Activated CD8-positive, alpha-beta T cell treated with anti-CD3 and anti-CD28 coated beads, Interleukin-2, amount 10 ng/mL, durations not matched to agents 7 days and 5 days (primary cell): ENCODE measurements at places on chromosomes 3 and 15.

DNA sequence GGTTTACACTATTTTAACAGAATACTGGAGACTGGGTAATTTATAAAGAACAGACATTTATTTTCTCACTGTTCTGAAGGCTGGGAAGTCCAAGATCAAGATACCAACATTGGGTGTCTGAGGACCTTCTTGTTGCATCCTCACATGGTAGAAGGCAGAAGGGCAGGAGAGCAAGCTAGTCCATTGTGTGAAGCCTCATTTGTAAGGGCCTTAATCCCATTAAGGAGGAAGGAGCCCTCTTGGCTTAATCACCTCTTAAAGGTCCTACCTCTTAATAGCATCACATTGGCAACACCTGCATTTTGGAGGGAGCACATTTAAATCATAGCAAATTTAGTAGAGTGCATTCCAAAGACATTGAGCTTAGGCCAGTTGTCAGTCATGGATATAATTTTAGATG is 26.2 kb downstream of the UBE2Q2 start:
- H3K27ac ChIP-seq: no peak overlapping the region
- peaks cover 15% of the 10 kb centered on the region for H3K4me1 ChIP-seq
- no peak for DNase-seq
- H3K36me3 ChIP-seq: peaks cover 41% of the 10 kb centered on the region
- no peaks in the 10 kb centered on the region for H3K27me3 ChIP-seq

GRCh38 chr3:192875971-192876565 is 41.6 kb downstream of the MB21D2 start:
- no peak overlapping the region for H3K27ac ChIP-seq
- no peak for DNase-seq
- H3K4me1 ChIP-seq: peaks cover 9% of the 10 kb centered on the region
- H3K27me3 ChIP-seq: no peaks in the 10 kb centered on the region
- no peak overlapping the region for H3K4me3 ChIP-seq

DNA sequence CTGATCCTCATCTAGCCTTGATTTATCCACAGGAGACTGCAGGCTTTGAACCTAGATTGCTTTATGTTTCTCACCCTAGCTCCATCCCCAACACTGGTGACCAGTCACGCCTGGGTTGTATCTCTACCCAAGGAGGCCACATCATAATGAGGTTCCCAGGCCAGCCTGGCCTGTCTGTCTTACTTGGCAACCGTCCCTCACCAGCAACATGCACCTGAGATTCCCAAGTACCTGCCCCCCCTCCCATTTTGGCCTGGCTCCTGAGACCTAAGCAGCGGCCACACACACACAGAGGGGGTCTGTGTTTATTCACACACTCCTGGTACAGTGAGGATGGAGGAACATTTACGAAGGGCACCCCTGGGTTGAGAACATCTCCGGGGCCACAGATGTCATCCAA is 2.4 kb downstream of the CAMK2N2 start:
- peaks cover 23% of the 10 kb centered on the region for H3K4me1 ChIP-seq
- no peak for DNase-seq
- H3K27me3 ChIP-seq: peaks cover 26% of the 10 kb centered on the region

DNA sequence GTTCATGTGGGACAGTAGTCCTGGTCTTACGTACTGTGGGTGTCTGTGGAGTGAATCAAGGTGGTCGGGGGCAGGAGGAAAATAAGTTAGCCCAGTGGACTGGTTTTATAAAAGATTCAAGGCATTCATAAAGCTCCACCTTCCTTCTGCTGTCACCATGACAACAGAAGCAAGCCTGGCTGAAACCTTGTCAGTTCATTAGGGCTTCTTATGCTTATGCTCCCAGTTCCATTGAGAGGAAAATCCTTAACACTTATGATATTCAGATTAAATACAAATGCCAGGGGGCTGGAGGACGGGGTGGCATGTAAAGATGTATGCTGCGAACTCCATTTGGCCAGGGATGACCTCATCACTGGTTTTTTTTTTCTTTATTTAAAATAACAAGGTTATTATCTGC is 283.1 kb upstream of the ATP10A start:
- no peak overlapping the region for H3K4me3 ChIP-seq
- H3K4me1 ChIP-seq: no peaks in the 10 kb centered on the region
- no peak overlapping the region for H3K27ac ChIP-seq
- no peak for DNase-seq

DNA sequence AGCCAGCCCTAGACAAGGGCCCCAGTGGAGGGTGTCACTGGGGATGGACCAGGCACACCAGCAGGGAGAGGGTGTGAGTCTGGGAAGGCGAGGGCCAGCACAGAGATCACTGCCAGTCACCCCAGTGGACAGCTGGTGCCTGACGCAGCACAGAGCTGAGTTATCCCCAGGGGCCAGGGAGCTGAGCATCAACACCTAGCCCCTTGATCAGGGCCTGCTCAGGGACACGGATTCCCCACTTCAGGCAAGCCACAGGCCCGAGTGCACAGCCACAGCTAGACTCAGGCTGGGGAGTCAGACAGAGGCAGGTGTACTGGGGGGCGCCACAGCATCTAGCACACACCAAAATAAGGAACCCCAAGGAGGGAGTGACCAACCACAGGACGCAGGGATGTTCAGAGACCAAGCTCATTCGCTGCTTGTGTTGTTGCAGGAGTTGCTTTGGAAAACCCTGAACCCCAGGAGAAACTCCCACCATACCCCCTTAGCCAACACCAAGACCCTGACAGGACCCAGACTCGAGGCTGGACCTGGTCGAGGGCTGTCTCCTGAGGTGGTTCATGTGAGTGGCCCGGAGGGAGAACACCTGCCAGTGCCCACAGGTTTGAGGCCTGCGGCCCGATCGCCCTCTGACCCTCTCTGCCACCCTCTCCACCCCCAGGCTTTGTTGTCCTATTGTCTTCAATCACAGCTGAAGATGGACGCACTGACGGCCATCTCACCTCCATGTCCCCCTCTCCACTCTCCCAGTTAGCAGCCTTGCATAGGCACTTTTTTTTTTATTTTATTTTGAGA is 146.8 kb downstream of the TPRA1 start:
- no peaks in the 10 kb centered on the region for H3K4me1 ChIP-seq
- DNase-seq: no peak
- no peak overlapping the region for H3K4me3 ChIP-seq
- H3K36me3 ChIP-seq: no peaks in the 10 kb centered on the region
- no peaks in the 10 kb centered on the region for H3K27me3 ChIP-seq
- H3K27ac ChIP-seq: no peak overlapping the region

- no peak overlapping the region for H3K4me3 ChIP-seq
- no peaks in the 10 kb centered on the region for H3K27me3 ChIP-seq
- H3K36me3 ChIP-seq: no peaks in the 10 kb centered on the region
- H3K27ac ChIP-seq: no peak overlapping the region
These were observed 16.8 kb downstream of the CLDN1 start for GRCh38 chr3:190305406-190305805.

DNA sequence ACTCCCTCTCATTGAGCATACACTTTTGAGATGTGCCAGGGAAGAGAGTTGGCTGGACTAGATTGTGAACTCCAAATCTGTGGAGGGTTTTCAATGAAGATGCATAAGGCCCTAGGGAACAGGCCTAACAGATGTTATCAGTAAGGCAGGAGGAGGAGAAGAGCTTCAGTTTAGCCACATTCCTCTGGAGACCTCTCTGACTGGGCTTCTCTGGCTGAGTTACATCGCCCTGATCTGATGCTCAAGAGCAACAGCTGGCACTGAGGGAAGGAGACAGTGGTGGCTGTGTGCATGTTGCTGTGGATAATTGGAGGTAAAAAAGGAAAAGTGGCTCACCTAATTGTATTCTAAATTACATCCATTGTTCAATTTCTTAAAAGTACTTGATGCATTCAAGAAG is 206.4 kb upstream of the CFAP20DC start:
- H3K27ac ChIP-seq: no peak overlapping the region
- DNase-seq: no peak
- H3K4me3 ChIP-seq: no peak overlapping the region

DNA sequence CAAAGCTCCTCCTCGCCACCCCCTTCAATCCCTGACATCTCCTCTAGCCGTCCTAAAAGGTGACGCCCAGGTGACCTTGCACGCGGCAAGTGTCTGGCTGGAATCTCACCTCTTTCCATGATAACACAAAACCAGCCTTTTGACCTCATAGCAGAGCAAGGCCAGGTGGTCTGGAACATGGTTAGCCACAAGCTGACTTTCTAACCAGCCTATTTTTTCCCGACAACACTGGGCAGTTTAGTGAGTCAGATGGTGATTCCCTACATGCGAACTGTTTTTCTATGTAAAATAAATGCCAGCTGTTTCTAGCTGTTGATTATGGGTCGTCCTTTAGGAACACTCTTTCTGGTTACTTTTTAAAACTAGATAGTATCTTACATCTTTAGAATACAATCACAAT is 243.0 kb downstream of the CD47 start:
- H3K4me3 ChIP-seq: no peak overlapping the region
- no peak for DNase-seq
- H3K36me3 ChIP-seq: no peaks in the 10 kb centered on the region
- H3K27me3 ChIP-seq: peaks cover 8% of the 10 kb centered on the region

DNA sequence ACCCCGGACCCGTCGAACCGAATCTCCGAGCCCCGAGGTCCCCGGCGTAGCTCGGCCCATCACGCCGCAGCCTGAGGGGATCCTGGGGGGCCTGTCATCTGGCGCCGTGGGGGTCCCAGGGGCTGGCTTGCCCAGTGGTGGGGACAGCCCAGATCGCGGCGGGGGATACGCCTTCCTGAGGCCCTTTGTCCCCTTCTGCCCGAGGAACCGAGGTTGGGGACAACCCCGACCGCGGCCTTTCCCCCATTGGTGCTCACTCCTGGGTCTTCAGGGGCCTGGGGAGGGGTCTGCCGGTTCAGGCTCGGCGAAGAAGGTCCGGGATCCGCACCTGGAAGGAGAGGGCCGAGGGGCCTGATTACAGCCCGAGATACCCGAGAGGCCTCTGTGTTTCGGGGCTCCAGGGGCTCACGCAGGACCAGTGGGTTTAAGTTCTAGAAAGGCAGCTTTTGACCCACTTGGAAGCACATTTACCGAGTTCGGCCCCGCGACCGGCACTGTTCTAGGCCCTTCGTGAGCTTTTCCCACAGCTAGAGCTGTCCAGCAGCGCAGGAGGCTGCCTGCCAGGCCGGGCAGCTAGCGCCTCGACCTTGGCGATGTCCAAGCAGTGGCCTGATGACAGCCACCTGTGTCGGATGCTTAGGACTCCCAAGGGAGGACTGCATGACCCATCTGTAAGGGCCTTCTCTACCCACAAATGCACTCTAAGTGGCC is 504 bp downstream of the ABHD2 start:
- H3K27ac ChIP-seq: no peak overlapping the region
- no peak overlapping the region for H3K4me3 ChIP-seq
- H3K36me3 ChIP-seq: peaks cover 20% of the 10 kb centered on the region

GRCh38 chr15:66461917-66462316 is 35.6 kb downstream of the SNAPC5 start:
- DNase-seq: no peak
- peaks cover 52% of the 10 kb centered on the region for H3K36me3 ChIP-seq
- H3K27me3 ChIP-seq: no peaks in the 10 kb centered on the region
- no peak overlapping the region for H3K4me3 ChIP-seq

GRCh38 chr15:24985224-24985623 is 30.4 kb downstream of the SNRPN start:
- no peaks in the 10 kb centered on the region for H3K4me1 ChIP-seq
- H3K36me3 ChIP-seq: peaks cover 82% of the 10 kb centered on the region
- H3K4me3 ChIP-seq: no peak overlapping the region
- no peak for DNase-seq
- no peak overlapping the region for H3K27ac ChIP-seq

DNA sequence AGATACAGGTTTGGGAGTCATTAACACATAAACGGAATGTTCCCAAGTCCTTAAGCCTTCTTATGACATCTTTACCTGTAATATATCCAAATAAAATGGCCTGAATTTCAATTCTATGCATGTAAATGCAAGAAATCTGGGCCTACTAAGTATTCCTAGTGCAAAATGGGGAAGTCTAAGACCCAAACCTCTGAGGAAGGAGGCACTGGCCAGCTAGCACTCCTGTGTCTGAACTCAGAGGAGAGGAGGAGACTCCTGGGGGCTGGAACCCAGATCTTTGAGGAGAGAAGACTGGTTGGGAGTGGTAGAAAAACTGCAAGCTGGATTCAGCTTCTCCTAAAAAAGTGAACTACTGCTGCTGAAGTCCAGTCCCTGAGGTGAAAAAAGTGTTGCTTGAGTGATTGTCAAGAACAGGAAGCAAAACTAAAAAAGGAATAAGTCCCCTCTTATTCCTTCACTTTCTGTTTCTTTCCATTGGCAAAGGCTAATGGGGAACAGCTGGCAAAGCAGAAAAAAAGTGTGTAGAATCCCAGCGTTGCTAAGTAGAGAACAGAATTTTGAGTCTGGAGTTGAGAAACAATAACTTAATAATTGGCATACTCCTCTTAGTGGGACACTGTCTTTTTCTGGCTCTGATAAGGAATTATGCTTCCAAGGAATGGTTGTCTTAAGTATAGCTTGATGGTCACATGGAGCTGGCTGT is 54.8 kb upstream of the ATP2C1 start:
- H3K36me3 ChIP-seq: no peaks in the 10 kb centered on the region
- no peak overlapping the region for H3K27ac ChIP-seq
- no peak for DNase-seq

DNA sequence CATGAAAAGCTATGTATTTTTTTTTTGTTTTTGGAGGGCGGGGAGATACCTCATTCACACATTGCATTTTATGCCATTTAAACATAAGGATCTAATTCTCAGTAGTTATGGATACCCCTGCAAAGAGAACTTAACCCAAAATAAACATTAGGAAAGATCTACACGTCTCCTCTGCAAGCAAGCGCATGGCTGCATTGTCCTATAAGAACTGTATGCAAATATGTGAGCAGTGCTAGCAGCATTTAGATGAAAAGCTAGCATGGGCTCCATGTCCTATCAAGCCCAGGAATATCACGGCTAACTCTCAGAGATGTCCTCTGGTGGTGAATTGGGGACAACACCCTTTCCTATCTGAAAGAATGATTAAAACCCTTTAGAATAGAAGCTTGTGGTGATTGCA is 292.8 kb downstream of the MEX3B start:
- no peak overlapping the region for H3K4me3 ChIP-seq
- no peak overlapping the region for H3K27ac ChIP-seq
- H3K36me3 ChIP-seq: no peaks in the 10 kb centered on the region
- H3K4me1 ChIP-seq: no peaks in the 10 kb centered on the region
- no peaks in the 10 kb centered on the region for H3K27me3 ChIP-seq

DNA sequence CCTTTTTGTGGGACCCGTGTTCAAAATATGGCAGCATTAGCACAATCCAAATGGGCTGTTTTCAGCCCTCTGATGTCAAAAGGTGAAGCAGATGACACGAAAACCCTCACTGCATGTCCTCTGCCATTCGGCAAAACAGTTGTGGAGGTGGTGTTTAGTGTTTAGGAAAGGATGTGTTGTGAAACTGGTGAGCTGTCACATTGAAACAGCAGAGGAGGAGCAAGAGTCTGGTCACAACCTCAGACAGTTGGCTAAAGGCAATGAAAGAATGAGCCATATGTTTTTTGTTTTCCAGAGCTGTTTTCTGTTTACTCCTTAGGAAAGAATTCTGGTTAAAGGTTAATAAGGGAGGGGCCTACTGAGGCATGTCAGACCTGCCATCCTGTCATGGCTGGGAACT is 140.7 kb downstream of the VPS8 start:
- DNase-seq: no peak
- no peaks in the 10 kb centered on the region for H3K4me1 ChIP-seq
